ENCODE measurements at places on chromosomes 12 and 14. TPM values are rescaled to one million over a fixed set of nuclear protein-coding genes. Genes with fewer than 3 reads are reported as not detected.

- DNase-seq: no peak
Observed at GRCh38 chr12:91053951-91054715, 3.7 kb downstream of the KERA start.

DNA sequence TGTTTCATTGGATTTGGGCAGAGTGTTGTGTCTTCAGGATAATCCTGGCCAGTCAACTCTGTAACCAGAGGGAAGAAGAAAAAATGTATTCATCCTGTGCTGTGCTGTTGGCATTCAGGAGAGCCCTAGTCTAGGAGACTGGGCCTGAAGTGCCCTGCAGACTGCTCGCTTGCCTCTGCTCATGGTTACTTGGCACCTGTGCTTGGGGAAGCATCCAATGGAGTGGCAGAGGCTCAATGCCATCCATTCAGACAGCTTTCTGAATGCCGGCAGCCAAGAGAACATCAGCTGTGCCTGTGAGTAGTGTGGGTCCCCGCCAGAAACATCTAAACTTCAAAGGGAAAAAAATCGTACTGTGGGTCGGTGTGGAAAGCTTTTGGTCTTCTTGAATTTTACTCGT is 124.2 kb downstream of the SRGAP1 start:
- DNase-seq: no peak

GRCh38 chr14:61218767-61219166 is 62.4 kb downstream of the TMEM30B start:
- no peak for DNase-seq

DNA sequence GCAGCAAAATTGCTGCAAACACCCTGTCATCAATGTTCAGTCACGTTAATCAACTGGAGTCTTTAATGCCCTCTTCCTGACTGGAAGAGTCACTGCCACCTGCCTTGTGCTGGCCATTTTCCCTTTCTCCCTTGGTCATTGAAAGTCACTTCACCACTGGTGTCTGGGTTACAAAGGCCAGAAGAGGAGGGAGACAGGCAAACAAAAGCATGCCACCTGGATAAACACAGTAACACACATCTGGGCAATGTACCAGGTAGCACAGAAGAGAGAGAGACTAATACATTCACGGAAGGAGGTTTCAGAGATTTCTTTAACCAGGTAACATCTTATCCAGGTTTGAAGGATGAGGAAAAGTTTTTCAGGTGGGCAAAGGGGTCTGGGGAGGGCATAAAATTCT is 32.7 kb downstream of the GPHB5 start:
- no peak for DNase-seq

- no peak for DNase-seq
Observed at GRCh38 chr12:104620837-104621531, 164.2 kb downstream of the CHST11 start.

DNA sequence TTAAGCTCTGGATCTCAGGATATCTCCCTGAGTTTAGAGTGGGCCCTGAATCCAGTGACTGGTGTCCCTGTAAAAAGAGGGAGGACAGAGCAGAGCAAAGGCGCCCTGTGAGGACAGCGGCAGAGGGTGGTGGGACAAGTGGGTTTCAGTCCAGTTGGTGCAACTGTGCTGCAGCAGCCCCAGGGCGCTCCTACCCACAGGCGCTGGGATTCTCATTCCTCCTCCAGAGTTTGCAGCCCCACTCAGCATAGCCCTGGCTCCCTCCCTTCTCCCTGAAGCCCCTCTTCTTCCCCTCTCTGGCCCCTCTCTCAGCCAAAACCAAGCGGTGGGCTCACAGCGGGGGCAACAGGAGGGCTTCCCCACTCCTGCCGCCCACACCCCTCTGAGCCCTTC is 1.6 kb downstream of the TMEM179 start:
- DNase-seq: no peak

- DNase-seq: no peak
Observed at GRCh38 chr14:87688524-87688923, 304.5 kb downstream of the GALC start.

GRCh38 chr12:91417650-91418049 is 235.0 kb upstream of the DCN start:
- no peak for DNase-seq

DNA sequence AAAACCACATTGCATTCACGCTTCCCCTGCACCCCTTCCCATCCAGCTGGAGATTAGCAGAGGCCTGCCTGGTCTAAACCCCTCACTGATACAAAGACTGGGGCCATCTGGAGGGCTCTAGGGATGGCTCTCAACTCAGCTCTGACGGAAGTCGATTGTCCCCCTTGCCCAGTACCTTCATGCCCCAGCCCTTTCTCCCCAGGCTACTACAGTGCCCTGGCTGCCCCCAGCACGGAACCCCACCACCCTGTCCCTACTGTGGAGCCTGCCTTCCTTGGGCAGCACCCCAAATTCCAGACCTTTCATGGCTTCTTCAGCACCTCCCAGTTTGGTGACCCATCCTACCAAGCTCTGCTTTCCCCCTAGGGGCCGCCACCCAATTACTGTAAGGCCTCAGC is 25.6 kb downstream of the ZFP36L1 start:
- DNase-seq: no peak

DNA sequence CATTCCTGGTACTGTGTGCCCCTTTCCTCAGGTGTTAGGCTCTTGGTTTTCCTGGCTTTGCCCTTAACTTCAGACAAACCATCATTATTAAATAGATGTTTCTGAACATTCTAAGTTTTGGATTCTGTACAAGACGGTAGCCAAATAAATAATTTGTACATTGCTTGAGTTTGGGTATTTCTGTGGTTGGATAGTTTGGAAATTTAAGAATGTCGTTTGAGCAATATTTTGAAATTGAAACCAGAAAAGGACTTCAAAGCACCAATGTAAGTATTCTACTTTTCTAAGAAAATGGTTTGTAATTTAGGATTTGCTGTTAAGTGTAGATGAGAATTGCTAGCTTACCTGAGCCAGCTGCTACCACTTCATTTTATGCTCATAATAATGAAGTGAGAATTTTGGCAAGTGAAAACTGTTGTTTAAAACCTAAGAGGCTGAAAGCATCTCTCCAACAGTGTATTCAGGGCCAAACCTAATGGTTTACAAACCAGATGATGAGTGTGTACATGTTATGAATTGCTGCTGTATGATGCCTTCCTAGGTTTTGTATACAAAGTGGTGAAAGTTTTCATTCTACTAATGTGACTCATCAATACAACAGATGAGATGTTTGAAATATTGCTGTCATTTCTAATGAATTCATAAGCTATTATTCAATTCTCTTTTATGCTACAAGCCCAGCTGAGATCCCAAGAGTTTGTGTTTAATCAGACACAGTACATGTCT is 181.5 kb upstream of the PRKD1 start:
- DNase-seq: no peak

- no peak for DNase-seq
Observed at GRCh38 chr14:39417014-39417413, 15.2 kb downstream of the FBXO33 start.

DNA sequence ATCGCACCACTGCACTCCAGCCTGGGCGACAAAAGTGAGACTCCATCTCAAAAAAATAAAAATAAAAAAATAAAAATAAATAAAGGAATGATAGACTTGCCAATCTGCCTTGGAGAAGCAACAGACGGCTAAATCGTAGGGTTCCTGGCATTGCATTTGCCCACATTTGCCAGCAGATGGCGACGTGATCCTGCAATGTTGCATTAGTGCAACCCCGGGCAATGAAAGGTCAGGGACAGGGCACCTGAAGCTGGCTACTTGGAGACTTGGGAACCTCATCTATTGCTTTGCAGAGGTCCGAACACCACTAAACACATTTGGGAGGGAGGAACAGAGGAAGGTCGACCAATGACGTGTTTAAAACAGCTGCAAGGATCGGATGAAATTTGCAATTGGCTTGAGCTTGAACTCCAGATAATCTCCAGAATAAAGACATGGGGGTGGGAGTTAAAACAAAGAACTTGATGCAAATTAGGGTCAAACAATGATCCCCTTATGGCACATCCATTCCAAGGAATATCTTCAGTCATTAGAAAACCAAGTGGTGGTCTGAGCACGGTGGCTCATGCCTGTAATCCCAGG is 34.6 kb downstream of the SPRING1 start:
- DNase-seq: peak; percentile 66

DNA sequence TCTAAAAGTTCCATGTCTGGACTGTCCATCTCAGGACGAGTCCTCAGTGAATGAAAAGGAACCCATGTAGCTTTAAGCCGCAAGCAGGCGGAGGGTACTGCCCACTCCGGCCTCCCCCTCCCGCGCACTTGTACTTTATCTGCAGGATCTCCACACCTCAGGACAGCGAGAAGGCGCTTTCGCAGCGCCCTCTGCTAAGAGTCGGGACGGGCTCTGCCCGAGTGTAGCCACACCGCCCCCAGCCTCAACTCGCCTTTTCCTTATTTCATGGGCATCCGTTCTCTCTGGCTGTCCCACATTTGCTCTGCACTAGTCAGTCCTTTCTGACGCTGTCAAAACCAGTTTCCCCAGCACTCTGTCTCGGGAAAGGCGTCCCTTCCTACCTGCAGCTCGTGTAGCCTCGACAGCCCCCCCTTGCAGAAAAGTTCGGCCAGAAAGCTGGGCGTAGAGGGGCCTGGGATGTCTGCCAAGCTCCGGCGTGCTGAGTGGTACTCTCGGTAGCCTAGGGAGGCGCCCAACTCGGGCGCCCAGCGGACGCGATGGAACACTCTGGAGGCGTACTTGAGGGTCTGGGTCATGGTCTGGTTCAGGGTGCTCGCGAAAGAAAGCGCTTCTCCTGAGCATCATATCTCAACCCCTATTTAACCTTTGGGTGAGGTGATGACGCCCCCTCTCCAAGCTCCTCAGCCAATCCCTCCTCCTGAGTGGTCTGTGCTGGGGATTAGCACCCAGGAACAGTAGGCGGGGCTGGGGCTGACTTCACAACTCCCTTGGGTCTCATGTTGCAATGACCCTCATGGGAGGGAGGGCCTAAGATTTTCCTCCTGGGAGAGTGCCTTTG is at the start of gene CYP27B1:
Gene CYP27B1, minus strand, starts transcription at position 615 of the 841 bp plus-strand sequence. Its CDS starts 37 bp downstream, at position 578.
- peak; percentile 30 for DNase-seq

- no peak for DNase-seq
Observed at GRCh38 chr14:32186248-32186647, 15.6 kb upstream of the RNU6-7 start.

GRCh38 chr14:36659010-36659821 is 2.4 kb upstream of the PAX9 start:
- no peak for DNase-seq

DNA sequence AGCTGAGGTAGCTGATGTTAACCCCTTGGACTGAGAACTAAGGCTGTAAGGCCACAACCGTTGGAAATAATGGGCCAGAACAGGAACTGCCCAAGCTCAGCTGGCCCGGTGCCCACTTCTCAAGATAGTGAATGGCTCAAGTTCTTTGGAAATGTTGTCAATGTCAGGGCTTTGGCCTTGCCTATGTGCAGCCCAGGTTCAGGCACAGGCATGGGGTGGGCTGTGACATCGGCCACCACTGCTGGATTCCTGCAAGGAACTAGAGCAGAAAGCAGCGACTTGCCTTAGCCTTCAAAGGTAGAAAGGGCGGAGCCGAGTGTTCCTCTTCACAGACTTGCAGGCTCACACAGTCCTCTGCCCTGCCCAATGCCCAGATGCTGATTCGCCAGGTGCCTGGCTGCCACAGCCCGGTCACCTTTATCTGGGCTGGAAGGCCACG is 291.2 kb downstream of the ZFP36L1 start:
- no peak for DNase-seq

DNA sequence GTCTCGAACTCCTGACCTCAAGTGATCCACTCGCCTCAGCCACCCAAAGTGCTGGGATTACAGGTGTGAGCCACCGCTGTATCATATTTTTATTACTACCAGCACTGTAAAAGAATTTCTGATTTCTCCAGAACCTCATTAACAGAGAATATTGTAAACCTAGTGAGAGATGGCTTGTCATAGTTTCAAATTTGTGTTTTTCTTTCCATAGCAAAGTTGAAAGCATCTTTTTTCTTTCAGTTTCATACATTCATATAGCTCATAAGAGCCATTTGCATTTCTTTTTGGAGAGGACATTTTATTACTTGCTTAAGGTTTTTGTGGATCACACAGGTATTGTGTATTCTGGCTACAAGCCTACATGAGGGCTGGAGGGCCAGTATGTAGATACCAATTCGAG is 58.0 kb downstream of the MIS18BP1 start:
- no peak for DNase-seq

The KLRD1 gene
- 2.0 TPM for total RNA-seq

The NOVA1 gene
- total RNA-seq: 0.44 TPM

The PAH gene
- total RNA-seq: not detected

The C14orf180 gene
- not detected for total RNA-seq

The TRIM9 gene
- 2.4 TPM for total RNA-seq

The GLIPR1L1 gene
- total RNA-seq: not detected

The KLC1 gene
- total RNA-seq: 177 TPM

The GARIN6 gene
- not detected for total RNA-seq

The MIP gene
- total RNA-seq: not detected

The KRT77 gene
- not detected for total RNA-seq

The SLC7A8 gene
- 0.72 TPM for total RNA-seq
